Right ventricle myocardium superior (tissue), 1 donor: ENCODE measurements at places on chromosomes 1 and 21. TPM values are rescaled to one million over a fixed set of nuclear protein-coding genes. Genes with fewer than 3 reads are reported as not detected.

- peak; percentile 67 for DNase-seq
These were observed 331.6 kb downstream of the SRGAP2C start for GRCh38 chr1:121516234-121516967.

GRCh38 chr1:201011616-201012015 lies 11.9 kb downstream of the KIF21B start:
- no peak for DNase-seq

APCS gene
- 0.32 TPM for total RNA-seq

SYCP1 gene
- total RNA-seq, result not detected
